ENCODE measurements at places on chromosomes 12 and 14. TPM values are rescaled to one million over a fixed set of nuclear protein-coding genes. Genes with fewer than 3 reads are reported as not detected.

SLC25A21 gene
- total RNA-seq, result 2.2 TPM

RDH11 gene
- total RNA-seq, result 62.1 TPM

CLEC6A gene
- total RNA-seq, result not detected

KLRK1 gene
- total RNA-seq, result 7.6 TPM

DNA sequence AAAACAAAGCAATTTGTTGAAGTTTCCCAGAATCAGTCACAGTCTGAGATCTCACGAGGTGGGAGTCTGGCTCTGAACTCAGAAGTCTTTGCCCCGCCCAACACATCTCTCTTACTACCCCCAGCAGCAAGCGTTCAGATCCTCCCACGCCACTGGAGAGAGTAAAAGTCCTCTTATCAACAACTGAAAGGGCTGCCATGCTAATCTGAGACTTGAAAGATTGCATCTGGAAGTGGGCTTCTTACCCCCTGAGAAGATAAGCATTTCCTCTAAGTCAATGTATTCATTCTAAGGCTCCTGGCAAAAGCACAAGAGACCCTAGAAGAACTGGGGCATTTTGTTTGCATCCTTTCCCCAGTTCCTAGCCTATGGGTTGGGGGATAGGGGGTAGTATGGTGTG lies 34.1 kb upstream of the STON2 start:
- DNase-seq, result no peak

- DNase-seq, result no peak
Observed at GRCh38 chr12:2457215-2457932, 337.4 kb upstream of the FKBP4 start.

SLC7A8 gene
- total RNA-seq, result 58.5 TPM

GRCh38 chr14:69542311-69542710 lies 32.4 kb downstream of the CCDC177 start:
- DNase-seq, result no peak

- DNase-seq, result no peak
Observed at GRCh38 chr12:6310771-6311610, 509 bp downstream of the PLEKHG6 start.

DNA sequence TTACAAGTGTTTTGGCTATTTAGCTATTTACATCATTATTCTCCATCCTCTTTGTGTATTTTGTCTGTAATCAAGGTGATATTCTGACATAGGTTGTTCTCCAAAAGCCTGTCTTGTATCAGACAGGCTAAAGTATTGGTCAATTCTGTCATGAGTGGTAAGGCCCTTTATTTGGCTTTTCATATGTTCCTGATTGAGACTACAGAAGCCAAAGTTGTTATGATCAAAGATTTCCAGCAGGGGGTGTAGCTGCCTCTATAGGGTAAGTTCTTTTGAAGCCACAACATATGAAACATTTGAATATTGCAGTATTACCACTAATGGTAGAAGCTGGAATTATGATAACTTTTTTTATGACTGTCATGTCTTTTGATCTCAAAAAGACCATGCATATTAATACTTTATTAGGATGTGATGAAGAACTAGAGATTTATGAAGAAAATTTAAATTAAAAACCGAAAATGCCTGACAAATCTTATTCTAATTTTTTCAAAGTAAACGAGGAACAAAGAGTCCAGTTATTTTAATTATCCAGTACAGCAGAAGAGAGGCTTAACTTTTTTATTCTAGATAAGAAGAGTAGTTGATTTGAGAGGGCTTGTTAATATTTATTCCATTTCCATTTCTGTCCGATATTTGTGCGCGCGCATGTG lies 3.4 kb upstream of the ARHGAP5 start:
- DNase-seq, result peak; percentile 75

- no peak for DNase-seq
Observed at GRCh38 chr12:97159377-97159776, 252.3 kb downstream of the NEDD1 start.

- no peak for DNase-seq
Observed at GRCh38 chr14:26820138-26820537, 222.3 kb upstream of the NOVA1 start.

DNA sequence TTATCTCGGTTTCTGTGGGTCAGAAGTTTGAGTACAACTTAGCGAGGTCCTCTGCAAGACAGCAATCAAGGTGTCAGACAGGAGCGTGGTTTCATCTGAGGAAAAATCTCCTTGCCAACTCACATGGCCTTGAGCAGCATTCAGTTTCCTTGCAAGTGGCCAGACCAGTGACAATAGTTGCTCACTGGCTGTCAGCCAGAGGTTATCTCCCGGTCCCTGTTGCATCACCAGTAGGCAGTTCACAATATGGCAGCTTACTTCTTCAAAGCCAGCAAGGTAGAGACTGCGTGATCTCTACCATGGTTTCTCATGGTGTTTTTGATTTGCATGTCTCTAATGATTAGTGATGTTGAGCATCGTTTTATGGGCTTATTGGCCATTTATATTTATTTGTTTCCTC lies 143.8 kb upstream of the DAAM1 start:
- no peak for DNase-seq

- no peak for DNase-seq
Observed at GRCh38 chr14:77281852-77282410, 10.9 kb upstream of the NGB start.

LALBA gene
- not detected for total RNA-seq

CLEC4A gene
- total RNA-seq, result 2.1 TPM

GRCh38 chr12:50224026-50224692 lies 57.0 kb upstream of the CERS5 start:
- no peak for DNase-seq

C14orf180 gene
- total RNA-seq, result 1.7 TPM

DNA sequence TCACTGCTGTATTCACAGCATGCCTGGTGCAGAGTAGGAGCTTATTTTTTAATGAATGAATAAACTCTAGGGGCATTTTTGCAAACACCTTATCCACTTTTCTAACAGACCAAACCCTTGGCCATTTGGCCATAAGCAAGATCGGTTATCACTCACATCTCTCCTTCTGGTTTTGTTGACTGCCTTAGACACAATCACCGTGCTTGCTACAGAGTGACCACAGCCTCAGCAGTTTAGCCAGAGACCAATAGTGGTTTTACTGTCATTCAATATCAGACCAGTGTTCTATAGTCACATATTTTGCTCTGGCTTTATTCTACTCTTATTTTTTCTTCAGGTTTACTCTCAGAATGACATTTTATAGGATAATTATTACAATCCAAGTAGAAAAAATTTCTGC lies 2.2 kb downstream of the KLRB1 start:
- DNase-seq, result no peak

GRCh38 chr14:33811721-33812120 lies 139.2 kb downstream of the EGLN3 start:
- no peak for DNase-seq

HEATR5A gene
- 38.5 TPM for total RNA-seq

CPM gene
- total RNA-seq, result 35.4 TPM

DNA sequence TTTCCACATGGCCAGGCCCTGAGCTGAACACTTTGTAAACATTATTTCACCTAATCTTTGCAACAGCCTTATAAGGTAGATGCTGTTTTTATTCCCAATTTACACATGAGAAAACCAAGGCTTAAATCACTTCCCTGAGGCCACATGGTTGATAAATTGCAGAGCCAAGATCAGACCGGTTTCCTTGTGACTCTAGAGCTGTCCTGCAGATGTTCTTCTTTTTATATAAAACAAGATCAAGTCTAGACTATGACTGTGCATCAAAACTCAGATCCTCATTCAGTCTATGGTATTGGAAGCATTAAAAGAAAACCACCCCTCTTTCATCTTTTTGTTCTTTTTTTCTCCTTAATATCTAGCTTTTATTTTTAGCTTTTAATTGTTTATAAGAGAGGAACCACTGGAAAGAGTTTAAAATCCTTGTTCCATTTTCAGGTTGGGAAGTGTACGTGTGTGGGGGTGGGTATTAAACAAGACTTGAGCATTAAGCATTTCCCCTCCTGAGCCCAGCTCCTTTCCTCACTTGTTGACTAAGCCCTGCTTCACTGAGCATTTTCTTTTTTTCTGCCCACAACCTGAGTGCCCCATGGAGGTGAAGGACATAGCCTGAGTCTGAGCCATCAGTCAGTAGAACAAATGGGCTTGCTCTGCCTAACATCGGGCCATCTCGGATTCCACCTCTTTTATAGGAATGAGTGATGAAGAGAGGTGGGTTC lies 45.4 kb downstream of the GPATCH2L start:
- DNase-seq, result no peak

FOXM1 gene
- total RNA-seq, result 1.3 TPM

- DNase-seq, result no peak
Observed at GRCh38 chr14:56342494-56342942, 224.3 kb downstream of the PELI2 start.

DENND5B gene
- total RNA-seq, result 6.1 TPM

DNA sequence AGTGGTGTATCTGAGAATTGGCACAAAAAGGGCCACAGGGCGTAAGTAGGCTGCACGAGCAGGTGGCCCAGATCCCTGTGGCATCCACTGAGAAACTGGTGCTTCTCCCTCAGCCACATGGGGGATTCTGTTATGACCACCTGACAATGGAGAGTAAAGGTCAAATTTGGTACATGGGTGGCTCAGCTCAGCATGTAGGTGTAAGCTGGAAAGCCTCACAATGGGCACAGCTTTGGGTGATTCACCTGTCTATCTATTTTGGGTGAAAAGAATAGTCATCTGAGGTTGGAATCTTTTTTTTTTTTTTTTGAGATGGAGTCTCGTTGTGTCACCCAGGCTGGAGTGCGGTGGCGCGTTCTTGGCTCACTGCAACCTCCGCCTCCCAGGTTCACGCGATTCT lies 163.4 kb upstream of the TMEM260 start:
- DNase-seq, result no peak

Data from ureter (tissue), 1 donor.